ENCODE measurements at places on chromosomes 7 and 10.

GRCh38 chr7:123198111-123198510 lies 1.7 kb downstream of the SLC13A1 start:
- H3K27me3 ChIP-seq = peaks cover 5% of the 10 kb centered on the region
- H3K4me3 ChIP-seq = no peak overlapping the region

DNA sequence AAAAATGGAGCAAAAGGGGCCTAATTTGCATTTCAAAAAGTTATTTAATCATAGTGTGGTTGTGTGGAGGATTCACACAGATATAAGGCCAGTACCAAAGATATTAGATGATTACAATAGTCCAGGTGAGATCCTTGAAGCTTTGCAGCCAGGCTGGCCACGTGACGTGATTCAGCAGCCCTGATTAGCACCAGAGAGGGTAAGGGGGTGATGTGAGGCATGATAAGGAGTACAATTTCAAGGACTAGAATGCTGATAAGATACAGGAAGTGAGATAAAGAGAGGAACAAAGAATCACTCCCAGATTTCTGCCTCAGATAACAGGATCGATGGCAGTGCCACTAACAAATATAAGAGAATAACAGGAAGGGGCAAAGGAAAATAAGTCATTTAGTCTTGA lies 108.4 kb upstream of the PALS2 start:
- no peak overlapping the region for H3K27ac ChIP-seq
- no peak overlapping the region for H3K4me3 ChIP-seq
- no peak for DNase-seq
- peaks cover 2% of the 10 kb centered on the region for H3K4me1 ChIP-seq
- H3K36me3 ChIP-seq = no peaks in the 10 kb centered on the region

DNA sequence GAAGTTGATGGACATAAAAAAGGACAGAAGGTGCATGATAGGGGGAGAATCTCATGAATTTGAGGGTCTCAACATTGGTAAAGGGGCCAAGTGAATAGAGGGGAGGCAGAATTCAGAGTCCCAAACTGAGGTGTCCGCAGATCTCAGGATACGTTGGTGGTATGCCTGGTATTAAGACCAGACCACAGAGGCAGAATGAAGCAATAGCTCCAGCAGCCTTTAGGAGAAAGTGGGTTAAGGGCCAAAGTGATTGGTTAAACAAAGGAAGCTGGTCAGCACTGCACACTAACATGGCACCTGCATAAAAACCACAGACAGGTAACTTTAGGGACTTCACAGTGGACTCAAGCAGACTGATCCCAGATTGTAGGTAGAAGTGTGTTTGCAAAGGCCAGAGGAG lies 37.5 kb downstream of the MEST start:
- peak overlapping the region; percentile 74 for H3K27ac ChIP-seq
- peaks cover 21% of the 10 kb centered on the region for H3K36me3 ChIP-seq
- no peak overlapping the region for H3K4me3 ChIP-seq
- H3K4me1 ChIP-seq = peaks cover 16% of the 10 kb centered on the region
- H3K27me3 ChIP-seq = no peaks in the 10 kb centered on the region

DNA sequence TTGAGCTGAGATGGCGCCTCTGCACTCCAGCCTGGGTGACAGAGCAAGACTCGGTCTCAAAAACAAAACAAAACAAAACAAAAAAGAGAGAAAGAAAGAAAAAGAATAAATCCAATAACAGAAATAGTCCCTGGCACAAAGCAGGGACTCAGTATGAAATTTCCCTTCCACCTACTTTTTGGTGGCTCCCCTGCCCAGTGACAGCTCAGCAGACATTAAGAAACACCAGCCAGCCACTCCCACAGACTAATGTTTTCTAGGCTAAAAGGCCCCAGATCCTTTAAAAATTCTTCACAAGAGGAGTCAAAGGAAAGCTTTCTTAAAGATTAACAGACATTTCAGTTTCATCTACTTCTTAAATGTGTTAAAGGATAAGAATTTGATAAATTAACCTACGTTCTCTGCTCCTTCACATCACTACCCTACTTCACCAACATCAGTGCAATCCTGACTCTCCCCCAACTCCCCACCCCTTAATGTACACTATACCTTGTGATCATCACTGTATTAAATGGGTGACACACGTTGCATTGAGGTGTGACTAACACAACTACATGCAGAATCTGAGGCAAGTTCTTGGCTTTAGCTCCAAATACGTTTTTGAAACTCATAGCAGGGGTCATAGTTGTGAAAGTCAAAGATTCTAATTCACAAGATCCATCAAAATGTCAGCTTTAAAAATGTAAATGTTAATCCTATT lies 114.5 kb upstream of the CAV2 start:
- H3K27me3 ChIP-seq = peaks cover 4% of the 10 kb centered on the region
- no peak overlapping the region for H3K27ac ChIP-seq
- H3K36me3 ChIP-seq = no peaks in the 10 kb centered on the region
- H3K4me3 ChIP-seq = no peak overlapping the region

DNA sequence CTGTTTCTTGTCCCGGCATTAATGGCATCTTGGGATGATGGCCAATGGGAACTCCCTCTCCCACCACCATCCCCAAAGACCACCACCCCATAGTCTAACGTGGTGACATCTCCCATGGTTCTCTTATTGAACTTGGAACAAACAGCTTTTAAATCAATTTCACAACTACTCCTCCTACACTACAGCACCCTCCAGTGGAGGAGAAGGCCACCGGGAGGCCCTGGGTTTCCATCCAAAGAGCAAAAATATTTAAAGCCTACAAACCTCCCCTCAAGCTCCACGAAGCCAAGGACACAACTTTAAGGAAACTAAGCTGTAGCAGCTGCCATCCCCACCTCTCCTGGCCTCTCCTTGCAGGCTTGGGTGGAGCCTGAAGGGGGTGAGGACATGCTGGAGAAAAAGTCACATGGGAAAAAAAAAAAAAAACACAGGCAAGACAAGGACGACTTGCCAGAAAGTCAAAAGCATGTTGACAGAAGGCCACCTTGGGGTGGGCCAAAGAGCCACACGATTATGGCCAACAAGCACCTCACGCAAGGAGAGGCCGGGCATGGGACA lies 94.0 kb upstream of the LANCL2 start:
- H3K36me3 ChIP-seq = no peaks in the 10 kb centered on the region
- no peak for DNase-seq
- peaks cover 20% of the 10 kb centered on the region for H3K4me1 ChIP-seq
- H3K27ac ChIP-seq = no peak overlapping the region
- no peak overlapping the region for H3K4me3 ChIP-seq
- peaks cover 10% of the 10 kb centered on the region for H3K27me3 ChIP-seq

GRCh38 chr10:102904346-102904745 lies 13.7 kb upstream of the CNNM2 start:
- H3K4me3 ChIP-seq = no peak overlapping the region
- H3K4me1 ChIP-seq = no peaks in the 10 kb centered on the region
- H3K27me3 ChIP-seq = peaks cover 4% of the 10 kb centered on the region
- no peak overlapping the region for H3K27ac ChIP-seq

DNA sequence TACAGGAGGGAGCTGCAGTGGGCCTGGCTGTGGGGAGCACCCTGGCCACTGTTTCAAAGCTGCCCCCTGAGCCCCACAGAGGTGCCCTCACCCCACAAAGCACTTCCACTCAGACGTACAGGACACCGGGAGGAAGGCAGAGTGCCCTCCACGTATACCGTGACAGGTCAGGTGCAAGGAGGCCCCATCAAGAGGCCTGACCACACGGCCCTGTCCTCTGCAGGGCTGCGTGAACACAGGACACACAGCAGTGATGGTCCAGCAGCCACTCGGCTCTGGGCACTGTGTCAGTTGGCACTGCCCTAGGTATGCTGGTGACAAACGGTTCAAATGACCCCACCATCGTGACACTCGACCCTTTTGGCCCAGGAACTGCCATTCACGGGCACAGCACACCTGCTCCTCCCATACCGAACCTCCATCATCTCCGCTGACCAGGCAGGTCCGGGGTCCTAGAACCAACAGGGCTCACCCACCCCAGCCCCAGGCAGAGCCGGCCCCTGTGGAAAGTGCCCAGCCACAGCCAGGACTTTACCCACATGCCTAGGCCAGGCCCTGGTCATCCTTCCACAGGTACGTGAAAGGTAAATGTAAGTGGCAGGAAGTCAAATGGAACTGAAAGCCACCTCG lies 560.9 kb downstream of the PTPRN2 start:
- no peak overlapping the region for H3K27ac ChIP-seq
- H3K4me3 ChIP-seq = no peak overlapping the region
- no peaks in the 10 kb centered on the region for H3K36me3 ChIP-seq
- H3K27me3 ChIP-seq = peaks cover 16% of the 10 kb centered on the region
- DNase-seq = no peak
- peaks cover 57% of the 10 kb centered on the region for H3K4me1 ChIP-seq

DNA sequence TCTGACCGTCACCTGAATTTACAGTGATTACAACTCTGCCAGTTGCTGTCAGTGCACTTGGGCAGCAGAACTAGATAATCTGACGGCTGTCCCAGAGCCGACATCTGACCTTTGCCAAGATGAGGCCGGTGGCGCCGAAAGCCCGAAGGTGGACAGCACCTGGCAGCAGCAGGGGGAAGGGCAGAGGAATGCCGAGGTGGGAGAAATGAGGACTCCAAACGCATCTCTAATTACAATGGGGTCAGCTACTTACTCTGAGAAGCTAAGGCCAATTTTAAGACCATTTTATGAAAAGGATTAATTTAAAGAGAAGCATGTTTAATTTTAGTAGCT lies 33.8 kb downstream of the TRIM8 start:
- no peaks in the 10 kb centered on the region for H3K27me3 ChIP-seq
- peaks cover 89% of the 10 kb centered on the region for H3K4me1 ChIP-seq
- H3K36me3 ChIP-seq = peaks cover 24% of the 10 kb centered on the region
- H3K4me3 ChIP-seq = peak overlapping the region; percentile 77

DNA sequence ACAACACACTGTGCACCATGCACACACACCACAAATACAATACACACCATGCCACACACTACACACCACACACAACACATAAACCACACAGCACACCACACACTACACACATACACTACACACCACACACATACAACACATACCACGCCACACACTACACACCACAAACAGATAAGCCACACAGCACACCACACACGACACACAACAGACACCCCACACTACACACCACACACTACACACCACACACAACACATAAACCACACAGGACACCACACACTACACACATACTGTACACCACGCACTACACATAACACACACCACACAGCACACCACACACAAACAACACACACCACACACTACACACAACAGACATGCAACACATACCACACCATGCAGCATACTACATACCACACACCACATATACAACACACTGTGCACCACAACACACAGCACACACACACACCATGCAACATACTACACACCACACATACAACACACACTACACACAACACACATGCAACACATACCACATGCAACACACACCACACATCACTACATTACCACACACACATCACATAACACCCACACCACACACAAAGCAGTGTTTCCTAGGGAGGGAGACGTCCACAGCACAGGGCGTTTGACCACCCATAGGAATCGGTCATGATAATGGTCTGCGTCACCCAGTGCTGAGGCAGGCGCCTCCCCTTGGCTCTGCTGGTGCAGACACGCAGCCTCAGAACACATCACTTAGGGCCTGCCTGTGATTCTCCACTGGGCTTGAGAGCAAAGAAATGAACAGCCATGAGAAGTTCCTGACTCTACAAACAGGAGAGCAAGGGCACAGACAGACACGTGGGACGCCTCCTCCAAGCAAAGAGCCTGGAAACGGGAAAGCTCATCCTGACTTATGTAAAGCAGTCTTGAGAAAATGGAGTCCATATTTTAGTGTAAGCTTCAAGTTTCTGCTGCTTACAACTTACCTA lies 458.3 kb downstream of the PTPRN2 start:
- H3K27me3 ChIP-seq = no peaks in the 10 kb centered on the region
- no peak overlapping the region for H3K4me3 ChIP-seq
- no peak overlapping the region for H3K27ac ChIP-seq

GRCh38 chr7:100275120-100275519 lies 32.4 kb upstream of the SPDYE3 start:
- H3K4me1 ChIP-seq = peaks cover 18% of the 10 kb centered on the region
- H3K36me3 ChIP-seq = peaks cover 30% of the 10 kb centered on the region

- peaks cover 8% of the 10 kb centered on the region for H3K4me1 ChIP-seq
- no peaks in the 10 kb centered on the region for H3K27me3 ChIP-seq
- H3K4me3 ChIP-seq = no peak overlapping the region
- H3K36me3 ChIP-seq = peaks cover 2% of the 10 kb centered on the region
Observed at GRCh38 chr7:147700702-147701101, 889.9 kb upstream of the C7orf33 start.

DNA sequence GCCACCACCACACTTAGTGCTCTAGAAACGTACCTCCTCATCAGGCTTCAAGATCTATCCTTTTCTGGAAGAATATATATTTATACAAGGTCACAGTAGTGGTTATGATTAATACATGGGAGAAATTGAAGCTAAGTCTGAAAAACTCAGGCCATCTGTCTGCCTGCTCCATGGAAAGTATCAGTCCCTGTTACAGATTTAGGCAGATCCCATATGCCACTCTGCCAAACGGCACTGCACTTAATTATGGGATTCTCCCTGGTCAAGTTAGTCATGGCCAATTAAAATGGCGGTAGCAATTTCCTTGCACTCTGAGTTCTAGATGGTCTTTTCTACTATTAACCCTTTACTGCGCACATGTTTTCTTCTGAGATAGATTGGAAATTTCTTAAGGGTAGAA lies 740.0 kb downstream of the SUGCT start:
- H3K36me3 ChIP-seq = peaks cover 1% of the 10 kb centered on the region
- DNase-seq = no peak
- peaks cover 3% of the 10 kb centered on the region for H3K27me3 ChIP-seq
- H3K4me3 ChIP-seq = no peak overlapping the region

DNA sequence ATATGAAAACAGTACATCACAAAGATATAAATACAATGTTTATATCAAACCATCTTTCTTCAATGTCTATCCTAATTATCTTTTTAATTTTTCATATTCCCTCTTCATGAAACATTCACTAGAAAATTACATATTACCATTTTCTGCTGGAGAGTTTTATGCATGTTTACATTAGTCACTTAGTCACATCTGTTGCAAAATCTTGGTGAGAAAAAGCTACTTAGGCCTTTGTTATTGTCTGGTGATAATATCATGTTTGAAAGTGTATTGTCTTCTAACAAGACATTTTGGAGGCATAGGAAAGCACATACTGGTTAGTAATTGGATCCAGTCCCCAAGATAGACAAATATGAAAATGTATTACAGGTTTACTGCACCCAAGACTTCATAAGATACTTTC lies 163.6 kb downstream of the GNAI1 start:
- DNase-seq = no peak
- no peaks in the 10 kb centered on the region for H3K4me1 ChIP-seq
- no peak overlapping the region for H3K4me3 ChIP-seq
- H3K36me3 ChIP-seq = no peaks in the 10 kb centered on the region
- H3K27me3 ChIP-seq = no peaks in the 10 kb centered on the region

DNA sequence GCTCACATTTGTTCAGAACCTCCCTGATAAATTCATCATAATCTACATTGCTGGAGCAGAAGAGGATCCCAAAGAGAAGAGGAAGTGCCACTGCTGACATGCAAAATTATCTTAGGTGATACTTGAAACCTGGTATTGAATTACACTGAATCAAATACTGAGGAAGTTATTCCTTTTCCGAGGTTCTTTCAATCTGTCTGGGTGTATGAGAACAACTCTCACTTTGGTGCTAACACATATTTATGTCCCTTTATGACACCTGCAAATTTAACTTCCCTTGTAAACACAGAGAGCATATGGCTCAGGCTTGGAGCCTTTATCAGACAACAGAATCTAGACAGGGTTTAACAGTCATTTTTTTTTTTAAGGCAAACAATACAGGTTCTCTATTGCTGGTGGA lies 131.4 kb downstream of the SRPK2 start:
- peak overlapping the region; percentile 81 for H3K27ac ChIP-seq
- peaks cover 32% of the 10 kb centered on the region for H3K4me1 ChIP-seq
- H3K4me3 ChIP-seq = no peak overlapping the region
- H3K36me3 ChIP-seq = peaks cover 38% of the 10 kb centered on the region

All from nephron progenitor cell (in vitro differentiated cells).